Activated CD8-positive, alpha-beta memory T cell treated with anti-CD3 and anti-CD28 coated beads for 4 hours (primary cell): ENCODE measurements at places on chromosomes 6 and 20.

GRCh38 chr20:45944965-45945677 lies 10.6 kb downstream of the PCIF1 start:
- no peak for DNase-seq

- no peak for DNase-seq
These were observed 52.8 kb downstream of the SNRNP48 start for GRCh38 chr6:7642791-7643190.

DNA sequence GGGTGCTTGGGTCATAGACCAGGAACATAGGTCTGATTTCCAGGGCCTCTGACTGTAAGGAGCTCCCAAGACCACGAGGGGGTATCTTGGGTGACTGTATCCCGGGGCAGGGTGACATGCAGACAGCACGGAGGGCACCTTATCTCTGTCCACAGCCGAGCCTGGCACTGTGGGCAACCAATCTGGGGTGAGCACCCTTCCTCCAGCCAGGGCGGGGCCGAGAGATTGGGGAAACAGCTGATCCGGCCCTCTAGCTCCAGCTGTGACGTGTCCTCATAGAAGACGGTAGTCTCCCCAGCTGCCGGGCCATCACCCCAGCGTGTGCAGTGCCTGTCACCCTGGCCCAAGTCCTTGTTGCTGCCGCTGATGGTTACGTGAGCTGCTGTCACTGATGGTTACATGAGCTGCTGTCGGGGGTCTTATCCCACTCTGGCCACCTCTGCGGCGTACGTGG lies 139.6 kb upstream of the RNF24 start:
- DNase-seq: no peak

DNA sequence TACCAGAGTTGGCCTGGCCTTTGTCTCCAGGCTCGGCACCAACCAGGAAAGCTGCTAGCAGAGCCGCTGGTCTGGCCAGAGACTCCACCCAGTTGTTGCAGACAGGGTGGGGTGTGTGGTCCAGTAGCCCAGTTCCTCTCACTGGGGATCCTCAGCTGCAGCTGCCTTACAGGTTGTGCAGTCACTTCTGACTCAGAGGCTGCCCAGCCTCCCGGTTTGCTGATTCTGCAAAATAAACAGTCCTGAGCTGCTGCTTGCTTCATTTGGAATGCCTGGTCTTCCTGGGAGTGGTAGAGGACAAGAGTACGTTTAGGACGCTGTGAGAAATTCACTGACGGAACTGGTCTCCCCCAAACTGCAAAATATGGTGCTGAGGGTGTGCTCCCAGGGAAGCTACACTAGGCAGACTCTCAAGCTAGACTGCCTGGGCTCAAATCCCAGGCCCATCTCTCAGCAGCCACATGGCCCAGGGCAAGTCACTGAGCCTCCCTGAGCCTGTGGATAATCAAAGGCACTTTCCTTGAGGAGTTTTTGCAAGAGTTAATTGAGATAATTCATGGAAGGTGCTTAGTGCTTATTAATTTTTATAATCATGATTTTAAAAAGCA lies 246.1 kb downstream of the TFAP2C start:
- DNase-seq: no peak

DNA sequence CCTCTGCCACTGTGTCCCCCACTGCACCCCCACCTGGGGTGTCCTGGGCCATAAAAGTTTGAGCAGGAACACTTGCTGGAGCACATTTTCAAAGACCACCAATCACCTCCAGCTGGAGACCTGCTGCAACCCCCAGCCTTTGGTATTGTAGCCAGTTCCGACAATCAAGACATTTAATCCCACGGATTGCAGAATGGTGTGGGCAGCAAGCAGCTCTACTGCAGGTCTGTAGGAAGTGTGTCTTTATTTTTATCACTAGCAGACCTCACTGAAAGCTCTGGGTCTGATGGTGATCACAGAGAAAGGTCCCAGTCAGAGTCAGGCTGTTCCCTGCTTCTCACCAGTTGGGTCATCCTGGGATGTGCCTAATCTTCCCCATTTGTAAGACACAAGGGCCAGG lies 167.1 kb upstream of the ECI2 start:
- DNase-seq: no peak

- DNase-seq: no peak
These were observed 46.1 kb downstream of the POU3F2 start for GRCh38 chr6:98880486-98880885.

DNA sequence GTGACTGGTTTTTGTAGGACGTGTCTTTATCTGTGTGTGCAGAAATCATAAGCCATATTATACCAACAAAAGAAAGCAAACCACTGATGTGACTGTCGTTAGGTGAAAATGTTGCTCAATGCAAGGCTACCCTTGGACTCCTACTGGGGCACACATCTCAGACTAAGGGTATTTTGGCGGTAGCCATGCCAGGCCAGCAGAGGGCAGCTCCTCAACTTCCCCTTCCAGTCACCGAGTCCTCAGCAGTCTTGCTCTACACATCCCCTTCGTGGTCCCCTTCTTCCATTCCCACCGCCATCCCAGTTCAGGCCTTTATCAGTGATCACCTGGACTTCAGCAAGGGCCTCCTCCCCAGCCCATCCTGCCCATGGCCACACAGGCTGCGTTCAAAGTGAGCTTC lies 113.7 kb upstream of the GGTLC1 start:
- DNase-seq: no peak

DNA sequence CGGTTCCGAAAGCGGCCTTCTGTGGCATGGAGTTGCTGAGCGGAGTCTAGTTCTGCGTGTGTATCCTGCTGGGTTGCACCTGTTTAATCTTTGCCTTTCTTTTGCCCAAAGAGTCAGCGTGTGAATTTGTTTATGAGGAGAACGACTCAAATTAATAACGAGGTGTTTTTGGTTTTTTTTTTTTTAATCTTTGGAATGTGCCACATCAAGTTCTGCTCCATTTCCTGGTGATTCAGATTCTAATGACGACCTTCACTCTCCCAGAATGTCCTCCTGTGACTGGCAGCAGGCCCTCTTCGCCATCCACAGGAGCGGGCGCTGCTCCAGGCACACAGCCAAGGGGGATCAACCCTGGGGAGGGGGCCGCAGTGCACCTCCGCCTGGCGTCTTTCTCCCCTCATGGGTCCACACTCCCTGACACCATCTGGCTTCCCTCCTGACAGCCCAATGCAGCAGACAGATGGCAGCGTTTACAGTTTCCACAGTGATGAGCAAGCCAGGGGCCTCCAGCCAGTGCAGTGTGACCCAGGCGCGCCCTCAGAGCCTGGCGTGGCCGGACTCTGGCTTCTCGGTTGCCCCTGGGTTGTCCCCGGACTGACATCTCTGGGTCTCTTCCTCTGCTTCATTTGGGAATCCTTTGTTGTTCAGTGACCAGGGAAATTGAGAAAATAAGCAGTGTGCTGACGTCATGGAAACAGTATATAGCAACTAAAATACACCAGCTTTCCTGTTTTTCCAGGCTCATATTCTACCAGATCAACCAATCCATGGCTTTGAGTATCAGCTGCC lies 27.5 kb upstream of the AFDN start:
- DNase-seq: no peak

- DNase-seq: no peak
These were observed 11.1 kb upstream of the ADIG start for GRCh38 chr20:38569747-38570525.

DNA sequence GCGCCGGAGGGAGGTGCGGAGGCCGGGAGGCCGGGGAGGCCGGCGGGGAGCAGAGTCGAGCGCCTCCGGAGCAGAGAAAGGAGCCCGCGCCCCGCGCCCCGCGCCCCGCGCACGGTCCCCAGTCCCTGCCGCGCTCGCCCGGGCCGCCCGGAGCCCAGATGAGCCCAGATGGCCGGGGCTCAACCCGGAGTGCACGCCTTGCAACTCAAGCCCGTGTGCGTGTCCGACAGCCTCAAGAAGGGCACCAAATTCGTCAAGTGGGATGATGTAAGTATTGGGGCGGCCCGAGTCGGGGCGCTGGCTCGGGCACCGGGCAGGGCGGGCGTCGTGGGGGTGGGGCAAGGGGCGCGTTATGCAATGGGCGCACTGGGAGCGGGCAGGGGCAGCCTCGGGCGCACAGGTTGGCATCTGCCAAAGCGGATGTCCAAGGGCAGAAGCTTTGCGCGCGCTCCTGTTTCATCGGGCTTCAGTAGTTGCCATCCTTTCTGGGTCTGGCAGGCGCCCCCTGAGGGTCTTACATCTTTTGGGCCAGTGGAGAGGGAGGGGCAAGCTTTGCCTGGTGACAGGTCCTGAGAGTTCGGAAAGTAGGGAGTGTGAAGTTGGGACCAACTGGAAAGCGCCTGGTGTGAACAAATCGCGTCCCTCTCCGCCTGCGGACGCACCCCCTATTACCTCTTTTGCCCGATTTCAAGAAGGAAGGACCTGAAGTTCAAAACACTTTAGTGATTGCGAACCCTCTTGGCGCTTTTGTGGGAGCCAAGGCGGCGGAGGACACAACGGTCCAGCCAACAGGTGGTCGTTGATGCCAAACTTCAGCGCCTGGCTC lies 631 bp downstream of the PLCB1 start:
- no peak for DNase-seq

GRCh38 chr6:15048367-15048766 lies 197.5 kb upstream of the JARID2 start:
- DNase-seq: no peak

- no peak for DNase-seq
These were observed 34.5 kb upstream of the FUCA2 start for GRCh38 chr6:143545976-143546547.

- no peak for DNase-seq
These were observed 129.0 kb downstream of the JPH2 start for GRCh38 chr20:44057698-44058675.

GRCh38 chr6:90118581-90118980 lies 178.1 kb downstream of the BACH2 start:
- no peak for DNase-seq

- no peak for DNase-seq
These were observed 777.6 kb upstream of the HS3ST5 start for GRCh38 chr6:115120391-115120790.

- no peak for DNase-seq
These were observed 206.6 kb downstream of the DLL1 start for GRCh38 chr6:170084166-170084730.

DNA sequence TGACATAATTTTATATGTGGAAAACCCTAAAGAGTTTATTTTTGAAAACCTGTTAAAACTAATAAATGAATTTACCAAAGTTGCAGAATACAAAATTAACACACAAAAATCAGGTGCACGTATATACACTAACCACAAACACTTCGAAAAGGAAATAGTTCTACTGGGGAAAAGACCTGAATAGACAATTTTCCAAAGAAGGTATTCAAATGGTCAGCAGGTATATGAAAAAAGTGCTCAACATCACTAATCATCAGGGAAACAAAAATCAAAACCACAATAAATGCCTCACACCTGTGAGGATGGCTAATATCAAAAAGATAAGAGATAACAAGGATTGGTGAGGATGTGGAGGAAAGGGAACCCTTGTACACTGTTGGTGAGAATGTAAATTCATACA lies 110.6 kb downstream of the PXDC1 start:
- DNase-seq: no peak

DNA sequence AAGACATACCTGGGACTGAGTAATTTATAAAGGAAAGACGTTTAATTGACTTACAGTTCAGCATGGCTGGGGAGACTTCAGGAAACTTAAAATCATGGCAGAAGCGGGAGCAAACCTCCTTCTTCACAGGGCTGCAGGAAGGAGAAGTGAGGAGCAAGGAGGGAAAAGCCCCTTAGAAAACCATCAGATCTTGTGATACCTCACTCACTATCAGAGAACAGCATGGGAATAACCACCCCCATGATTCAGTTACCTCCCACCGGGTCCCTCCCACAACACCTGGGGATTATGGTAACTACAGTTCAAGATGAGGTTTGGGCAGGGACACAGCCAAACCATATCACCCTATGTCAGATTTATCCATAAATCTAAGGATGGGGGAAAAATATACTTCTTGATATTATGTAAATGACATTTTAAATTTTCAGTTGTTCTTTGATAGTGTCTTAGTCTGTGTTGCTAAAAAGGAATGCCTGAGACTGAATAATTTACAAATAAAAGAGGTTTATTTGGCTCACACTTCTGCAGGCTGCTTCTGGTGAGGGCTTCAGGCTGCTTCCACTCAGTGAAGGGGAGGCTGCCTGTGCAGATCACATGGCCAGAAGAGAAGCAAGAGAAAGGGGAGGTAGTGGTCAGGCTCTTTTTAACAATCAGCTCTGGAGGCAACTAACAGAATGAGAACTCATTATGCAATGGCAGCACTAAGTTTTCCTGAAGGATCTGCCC lies 1.2 kb upstream of the MCM9 start:
- DNase-seq: no peak

DNA sequence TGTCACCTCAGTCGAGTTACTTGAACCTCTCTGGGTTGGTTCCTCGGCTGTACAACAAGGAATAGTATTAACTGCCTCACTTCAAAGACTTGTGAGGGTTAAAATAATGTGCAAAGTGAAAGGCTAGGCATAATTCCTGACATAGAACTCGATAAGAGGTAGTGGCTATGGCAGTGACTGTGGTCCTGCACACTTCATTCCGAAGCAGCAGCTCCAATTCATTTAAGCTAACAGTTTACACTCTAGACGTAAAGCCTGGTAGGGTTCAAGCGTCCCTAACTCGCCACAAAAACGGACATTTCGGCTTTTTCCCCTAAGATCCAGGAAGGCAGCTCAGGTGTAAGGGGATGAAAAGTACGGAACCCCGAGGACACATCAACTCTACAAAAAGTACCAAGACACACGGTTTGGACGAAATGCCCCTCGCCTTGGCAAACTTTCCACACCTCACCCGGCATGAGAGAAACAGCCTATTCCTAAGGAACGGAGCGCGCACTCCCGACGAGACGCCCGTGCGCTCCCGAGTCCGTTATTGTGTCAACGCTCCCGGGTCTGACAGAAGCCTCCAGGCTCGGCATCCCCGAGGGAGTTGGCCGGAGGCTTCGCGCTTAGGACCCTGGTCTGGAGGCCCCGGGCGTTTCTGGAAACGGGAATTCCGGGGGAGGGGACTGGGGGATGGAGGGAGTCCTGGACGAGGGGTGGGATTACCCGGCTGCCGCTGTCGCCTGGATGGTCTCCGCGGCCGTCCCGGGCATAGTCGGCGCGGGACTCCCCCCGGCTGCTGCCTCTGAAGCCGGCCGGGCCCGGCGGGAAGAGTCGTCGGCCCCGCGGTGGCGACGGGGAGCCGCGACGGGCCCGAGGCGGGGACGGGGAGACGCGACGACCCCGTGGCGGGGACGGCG lies 937 bp downstream of the ZNF318 start:
- no peak for DNase-seq

GRCh38 chr6:161133963-161134362 lies 139.9 kb downstream of the AGPAT4 start:
- no peak for DNase-seq

GRCh38 chr6:39003072-39003471 lies 45.5 kb upstream of the GLP1R start:
- no peak for DNase-seq

- DNase-seq: no peak
These were observed 15.8 kb upstream of the SIRPA start for GRCh38 chr20:1879369-1879768.

- no peak for DNase-seq
These were observed 103.8 kb upstream of the BEND6 start for GRCh38 chr6:56851074-56851473.

- no peak for DNase-seq
These were observed 6.3 kb downstream of the SOD2 start for GRCh38 chr6:159686703-159687102.

- DNase-seq: no peak
These were observed 587.8 kb upstream of the JAG1 start for GRCh38 chr20:11261533-11262000.

GRCh38 chr20:44702776-44703175 lies 12.4 kb upstream of the CCN5 start:
- DNase-seq: no peak
